Liver (tissue), 10 donors: ENCODE measurements at places on chromosomes 13 and 19. TPM values are rescaled to one million over a fixed set of nuclear protein-coding genes. Genes with fewer than 3 reads are reported as not detected.

GRCh38 chr19:47790398-47790814 lies 11.9 kb downstream of the SELENOW start:
- peak; percentile 86 for DNase-seq

ZNF549 gene
- total RNA-seq = 4.5 TPM

DNA sequence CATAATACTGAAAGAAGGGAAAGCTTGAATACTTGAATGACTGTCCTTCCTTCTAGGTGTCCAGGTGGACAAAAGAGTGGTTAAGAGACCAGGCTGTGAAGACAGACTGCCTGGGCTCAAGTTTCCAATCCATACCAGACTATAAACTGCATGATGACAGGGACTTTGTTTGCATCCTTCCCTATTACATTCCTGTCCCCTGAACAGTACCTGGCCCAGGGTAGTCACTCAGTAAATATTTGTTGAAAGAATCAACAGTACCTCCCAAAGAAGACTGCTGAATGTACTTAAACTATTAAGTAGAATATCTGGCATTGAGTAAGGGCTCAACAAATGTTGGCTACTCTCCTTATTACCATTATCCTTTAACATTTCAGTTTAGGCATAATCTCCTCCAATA lies 29.7 kb downstream of the MIPEP start:
- DNase-seq = no peak

GRCh38 chr19:48813123-48813913 lies 2.5 kb upstream of the BCAT2 start:
- DNase-seq = no peak

RASL11A gene
- 2.7 TPM for total RNA-seq

DNA sequence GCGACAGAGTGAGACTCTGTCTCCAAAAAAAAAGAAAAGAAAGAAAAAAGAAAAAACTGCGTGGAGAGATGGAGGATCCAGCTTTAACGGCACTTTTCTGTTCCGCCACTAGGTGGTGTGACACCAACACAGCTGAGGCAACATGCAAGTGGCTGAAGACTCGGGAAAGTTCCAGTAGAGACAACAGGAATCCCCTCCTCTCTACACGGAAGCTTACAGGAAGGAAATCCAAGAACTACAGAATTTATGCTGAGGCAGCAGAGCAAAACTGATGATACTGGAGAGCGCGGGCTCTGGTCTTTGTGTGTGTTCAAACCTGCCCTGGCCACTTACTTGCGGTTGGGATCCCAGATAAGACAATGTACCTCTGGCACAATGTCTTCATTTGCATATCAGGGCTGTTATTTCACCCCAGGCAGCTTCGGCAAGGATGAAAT lies 9.9 kb downstream of the RANBP3 start:
- DNase-seq = peak; percentile 70

DNA sequence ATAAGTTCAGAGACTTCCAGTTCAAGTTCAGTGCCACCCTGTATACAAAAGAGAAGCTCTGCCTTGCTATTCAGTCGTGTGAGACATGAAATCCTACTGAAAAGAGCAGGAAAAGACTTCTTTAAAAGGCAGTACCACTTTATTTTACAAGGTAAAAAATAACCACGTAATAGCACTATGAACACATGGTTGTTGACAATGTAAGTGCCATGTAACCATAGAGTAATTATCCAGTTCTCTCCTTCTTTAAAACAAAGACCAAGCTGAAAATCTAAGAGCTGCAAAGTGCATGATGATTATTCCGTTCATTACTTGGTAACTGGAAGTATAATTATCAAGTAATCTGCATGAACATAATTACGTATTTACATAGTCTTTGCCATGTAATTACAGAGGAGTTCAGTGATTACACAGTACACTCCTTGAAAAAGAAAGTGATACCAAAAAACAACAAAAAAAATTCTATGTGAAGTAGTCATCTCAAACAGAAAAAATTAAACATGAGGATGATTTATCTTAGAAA lies 288.7 kb downstream of the EFNB2 start:
- no peak for DNase-seq

DNA sequence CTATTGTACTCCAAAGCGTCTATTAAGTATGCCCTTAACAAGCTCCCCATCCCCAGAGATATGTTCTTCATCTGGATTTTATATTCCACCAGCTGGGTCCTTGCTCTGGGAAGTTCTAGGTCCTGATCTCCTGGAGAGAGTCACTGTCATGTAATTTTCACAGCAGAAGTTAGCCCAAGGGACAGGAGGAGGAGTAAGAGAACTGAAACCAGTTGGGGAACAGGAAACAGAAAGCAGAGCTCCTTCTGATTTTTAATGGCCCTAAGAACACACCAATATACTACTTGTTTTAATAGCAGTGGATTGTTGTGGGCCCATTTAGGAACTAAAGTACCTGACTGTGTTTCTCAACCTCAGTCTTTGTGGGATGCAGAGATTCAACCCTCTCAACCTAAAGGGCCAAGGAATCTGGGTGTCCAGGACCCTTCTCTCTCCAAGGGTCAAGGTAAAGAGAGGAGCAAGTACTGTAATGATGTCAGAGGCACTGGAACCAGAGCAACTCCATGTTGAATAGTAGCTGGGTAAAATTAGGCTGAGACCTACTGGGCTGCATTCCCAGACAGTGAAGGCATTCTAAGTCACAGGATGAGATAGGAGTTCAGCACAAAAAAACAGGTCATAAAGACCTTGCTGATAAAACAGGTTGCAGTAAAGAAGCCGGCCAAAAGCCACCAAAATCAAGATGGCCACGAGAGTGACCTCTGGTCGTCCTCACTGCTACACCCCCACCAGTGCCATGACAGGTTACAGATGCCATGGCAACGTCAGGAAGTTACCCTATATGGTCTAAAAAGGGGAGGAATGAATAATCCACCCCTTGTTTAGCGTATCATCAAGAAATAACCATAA lies 8.1 kb upstream of the FPR3 start:
- no peak for DNase-seq

DNA sequence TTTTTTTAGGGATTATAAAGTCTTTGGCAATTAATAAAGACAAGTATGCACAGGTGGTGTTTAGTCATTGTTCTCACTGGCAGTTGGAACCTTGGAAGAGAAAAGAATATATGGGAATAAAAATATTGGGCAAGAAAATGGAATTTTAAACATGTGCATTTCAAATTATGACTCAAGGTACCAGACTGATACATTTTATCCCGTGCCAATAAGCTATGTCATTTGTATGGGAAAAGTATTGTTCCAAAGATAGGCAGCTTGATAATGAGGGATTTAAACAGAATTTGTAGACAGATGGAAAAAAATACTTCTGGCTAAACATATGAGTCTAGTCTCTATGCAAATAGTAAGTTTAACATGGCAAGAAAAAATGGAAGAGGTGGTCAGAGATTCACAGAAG lies 169.5 kb upstream of the UFM1 start:
- DNase-seq = no peak

TPTE2 gene
- not detected for total RNA-seq

DNA sequence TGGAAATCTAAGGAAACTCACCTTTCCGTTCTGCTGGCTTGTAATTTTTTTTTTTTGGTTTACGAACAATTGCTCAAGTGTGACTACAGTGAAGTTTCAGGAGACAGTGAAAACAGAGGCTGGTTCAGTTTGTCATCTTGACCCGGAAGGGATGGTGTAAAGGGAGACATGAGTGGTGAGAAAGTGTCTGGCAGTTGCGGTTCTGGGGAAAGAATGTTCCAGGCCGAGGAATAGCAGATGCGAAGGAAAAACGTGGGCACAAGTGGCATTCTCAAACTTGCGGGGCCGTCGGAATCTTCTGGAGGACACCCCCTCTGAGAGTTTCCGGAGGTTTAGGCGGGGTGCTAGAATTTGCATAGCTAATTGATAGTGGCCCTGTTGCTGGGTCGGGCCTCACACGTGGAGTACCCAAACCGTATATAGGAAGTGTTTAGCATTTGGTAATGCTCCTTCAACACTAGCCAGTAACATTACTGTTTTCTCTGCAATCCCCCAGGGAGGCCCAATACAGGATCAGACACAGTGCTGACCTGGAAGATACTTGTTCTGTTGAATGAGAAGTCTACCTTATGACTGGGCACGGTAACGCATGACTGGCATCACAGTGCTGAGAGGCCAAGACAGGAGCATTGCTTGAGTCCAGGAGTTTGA lies 2.8 kb upstream of the TNFSF9 start:
- no peak for DNase-seq

DNA sequence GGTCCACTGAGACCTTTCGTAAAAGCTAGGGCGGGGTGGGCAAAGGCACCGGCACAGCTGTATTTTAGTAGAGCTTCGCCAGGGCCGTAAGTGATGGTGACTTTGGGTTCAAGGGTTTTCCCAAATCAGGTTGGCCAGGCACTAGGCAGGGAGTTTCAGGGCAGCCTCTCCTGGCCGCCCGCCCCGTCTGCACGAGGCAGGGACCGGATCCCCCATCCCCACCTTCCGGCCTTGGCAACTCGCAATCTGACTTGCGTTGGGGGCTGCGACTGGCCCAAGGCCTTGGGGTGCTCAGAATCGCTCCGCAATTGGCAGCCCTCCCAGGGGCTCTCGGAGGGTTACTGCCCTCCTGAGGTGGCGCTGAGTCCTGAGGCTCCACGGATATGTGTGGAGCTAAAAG lies 4.1 kb upstream of the ZIC5 start:
- DNase-seq = no peak

- no peak for DNase-seq
Measured at GRCh38 chr19:17078920-17079709, 3.5 kb downstream of the MYO9B start.

C1QTNF9 gene
- 0.25 TPM for total RNA-seq

DNA sequence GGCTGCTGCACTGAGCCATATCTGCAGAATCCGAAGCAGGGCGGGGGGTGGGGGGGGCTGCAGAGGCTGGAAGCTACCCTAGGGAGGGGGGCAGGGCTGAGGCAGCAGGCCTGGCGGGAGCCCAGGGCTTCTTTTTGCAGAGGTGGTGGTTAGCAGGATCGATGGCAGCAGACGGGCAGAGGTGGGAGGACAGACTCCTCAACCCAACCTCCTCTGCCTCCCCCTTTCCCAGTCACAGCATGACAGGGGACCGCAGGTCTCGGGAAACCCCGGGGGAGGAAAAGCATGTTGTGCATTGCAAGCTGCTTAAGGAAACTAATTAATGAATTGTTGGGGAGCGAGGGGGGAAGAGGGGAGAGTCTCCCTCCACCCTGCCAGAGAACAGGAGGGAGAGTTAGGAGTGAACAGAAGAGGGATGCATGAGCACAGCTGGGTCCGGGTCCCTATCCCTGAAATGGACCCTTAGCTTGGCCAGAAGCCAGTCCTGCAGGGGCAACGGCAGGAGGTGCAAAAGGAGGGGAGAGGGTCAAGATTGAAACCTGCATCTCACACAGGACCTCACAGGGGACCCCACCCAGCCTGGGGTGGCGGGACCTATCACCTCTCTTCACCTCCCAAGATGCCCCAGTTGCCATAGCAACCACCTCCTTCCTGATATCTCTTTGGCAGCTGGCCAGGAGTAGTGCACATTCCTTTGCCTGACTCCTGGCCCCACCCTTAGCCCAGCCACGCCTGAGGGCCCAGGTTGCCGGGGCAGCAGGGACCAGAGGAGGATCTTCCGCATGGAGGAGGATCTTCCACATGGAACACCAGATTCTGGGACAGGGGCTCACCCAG lies 1.8 kb downstream of the FXYD7 start:
- no peak for DNase-seq

PSPN gene
- total RNA-seq = 0.75 TPM

- DNase-seq = no peak
Measured at GRCh38 chr19:39923862-39924261, 10.6 kb downstream of the FCGBP start.

TEX101 gene
- total RNA-seq = not detected

DCT gene
- 0.19 TPM for total RNA-seq

DNA sequence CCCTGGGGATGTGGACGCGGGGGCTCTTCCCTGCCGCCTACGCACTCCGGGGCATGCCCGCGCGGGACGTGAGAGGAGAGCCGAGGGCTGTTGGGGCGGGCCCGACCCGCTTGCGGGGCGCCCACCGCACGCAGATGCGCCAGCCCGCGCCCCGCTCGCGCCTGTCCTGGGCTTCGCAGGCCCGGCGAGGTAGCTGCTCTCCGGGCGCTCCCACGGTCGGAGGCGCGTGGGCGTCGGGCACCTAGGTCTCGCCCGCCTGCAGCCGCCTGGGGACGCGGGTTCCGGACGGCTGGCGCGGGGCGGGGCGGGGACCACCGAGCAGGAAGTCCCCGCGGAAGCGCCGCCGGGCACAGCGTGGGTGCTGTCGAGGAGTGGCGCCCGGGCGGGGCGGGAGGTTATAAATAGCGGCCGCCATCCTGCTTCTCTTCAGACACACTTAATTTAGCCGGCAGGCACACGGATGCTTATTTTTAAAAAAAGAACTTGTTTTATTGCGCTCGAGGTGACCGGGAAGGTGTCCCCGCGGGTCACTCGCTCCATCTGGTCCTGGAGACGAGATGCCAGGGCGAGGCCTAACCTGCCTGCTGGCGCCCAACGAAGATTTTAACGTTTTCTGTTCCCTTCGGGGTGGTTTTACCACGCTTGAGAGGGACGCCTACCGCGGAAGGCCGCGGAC lies 561 bp upstream of the GJA3 start:
- no peak for DNase-seq

GRCh38 chr13:99542788-99543406 lies 41.6 kb downstream of the TM9SF2 start:
- no peak for DNase-seq

DNA sequence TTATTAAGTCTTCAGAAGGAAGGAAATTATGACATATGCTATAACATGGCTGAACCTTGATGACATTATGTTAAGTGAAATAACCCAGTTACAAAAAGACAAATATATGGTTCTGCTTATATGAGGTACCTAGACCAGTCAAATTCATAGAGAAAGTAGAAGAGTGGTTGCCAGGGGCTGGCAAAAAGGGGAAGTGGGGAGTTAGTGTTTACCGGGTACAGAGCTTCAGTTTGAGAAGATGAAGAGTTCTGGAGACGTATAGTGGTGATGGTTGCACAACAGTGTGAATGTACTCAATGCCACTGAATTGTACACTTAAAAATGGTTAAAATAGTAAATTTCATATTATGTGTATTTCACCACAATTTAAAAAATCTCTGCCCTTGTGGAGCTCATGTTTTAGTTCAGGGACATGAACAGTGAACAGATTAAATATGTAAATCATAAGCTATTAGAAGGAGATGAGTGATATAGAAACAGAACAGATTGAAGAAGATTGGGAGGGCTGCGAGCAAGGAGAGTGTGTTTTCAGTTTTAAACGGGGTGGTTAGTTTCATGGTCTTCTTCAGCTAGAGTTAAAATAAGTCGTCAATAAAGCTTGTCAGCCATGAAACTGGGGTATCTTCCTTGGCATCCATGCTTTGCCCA lies 355.2 kb downstream of the KCNRG start:
- no peak for DNase-seq

INSL3 gene
- total RNA-seq = not detected
